ENCODE measurements at places on chromosomes 2 and 18.

- H3K4me1 ChIP-seq, result no peaks in the 10 kb centered on the region
- no peak overlapping the region for H3K27ac ChIP-seq
- H3K4me3 ChIP-seq, result no peak overlapping the region
- H3K36me3 ChIP-seq, result no peaks in the 10 kb centered on the region
- H3K27me3 ChIP-seq, result no peaks in the 10 kb centered on the region
- no peak for DNase-seq
Observed at GRCh38 chr18:44579745-44580144, 100.9 kb upstream of the SETBP1 start.

- no peak overlapping the region for H3K27ac ChIP-seq
- no peaks in the 10 kb centered on the region for H3K36me3 ChIP-seq
- H3K4me1 ChIP-seq, result no peaks in the 10 kb centered on the region
- H3K27me3 ChIP-seq, result no peaks in the 10 kb centered on the region
- H3K4me3 ChIP-seq, result no peak overlapping the region
Observed at GRCh38 chr18:49376046-49376445, 84.4 kb downstream of the DYM start.

GRCh38 chr2:205633994-205634393 lies 48.3 kb upstream of the NRP2 start:
- H3K27ac ChIP-seq, result no peak overlapping the region
- H3K36me3 ChIP-seq, result no peaks in the 10 kb centered on the region
- H3K27me3 ChIP-seq, result no peaks in the 10 kb centered on the region

GRCh38 chr2:25724756-25725155 lies 51.4 kb upstream of the DTNB start:
- H3K36me3 ChIP-seq, result no peaks in the 10 kb centered on the region
- no peak overlapping the region for H3K4me3 ChIP-seq
- no peaks in the 10 kb centered on the region for H3K27me3 ChIP-seq
- peaks cover 7% of the 10 kb centered on the region for H3K4me1 ChIP-seq
- no peak overlapping the region for H3K27ac ChIP-seq
- no peak for DNase-seq

DNA sequence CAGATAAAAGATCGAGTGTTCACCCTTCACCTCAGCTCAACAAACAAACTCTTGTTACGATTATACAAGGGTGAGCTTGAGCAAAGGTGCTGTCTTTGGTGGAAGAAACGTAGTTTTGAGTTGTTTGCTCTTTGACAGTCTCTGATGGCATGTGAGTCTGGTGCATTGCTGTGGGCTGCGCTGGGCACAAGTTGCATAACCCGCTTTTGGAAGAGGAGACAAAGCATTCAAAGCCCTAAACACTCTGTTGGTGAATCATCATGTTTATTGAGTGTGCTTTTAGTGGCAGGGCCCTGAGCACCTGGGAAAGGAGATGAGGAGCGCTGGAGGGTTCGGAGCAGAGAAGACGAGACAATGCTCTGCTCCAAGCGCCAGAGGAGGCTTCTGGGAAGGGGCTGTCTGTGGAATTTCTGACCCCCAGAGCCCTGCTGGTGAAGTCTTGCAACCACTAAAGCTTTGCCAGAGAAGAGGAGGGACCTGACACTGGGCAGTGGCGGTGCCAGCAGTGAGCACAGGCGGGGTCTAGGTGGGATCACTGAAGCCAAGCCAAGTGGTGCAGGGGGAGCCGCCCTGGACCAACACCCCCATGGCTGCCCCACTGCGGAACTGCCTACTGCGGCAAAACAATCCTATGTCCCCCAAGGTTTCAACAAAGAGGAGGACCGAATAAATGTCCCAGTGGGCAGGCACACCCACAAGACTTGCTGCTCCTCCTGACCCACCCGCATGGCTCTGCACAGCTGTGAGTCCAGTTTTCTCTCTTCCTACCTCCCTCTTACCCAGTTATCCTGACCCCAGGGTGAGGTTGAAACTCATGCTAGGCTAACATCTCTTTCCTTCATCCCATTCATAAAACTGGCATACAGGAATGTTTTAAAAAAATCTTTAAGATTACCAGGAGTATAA lies 64.0 kb downstream of the TNFRSF11A start:
- no peaks in the 10 kb centered on the region for H3K27me3 ChIP-seq
- H3K4me1 ChIP-seq, result peaks cover 8% of the 10 kb centered on the region
- no peak for DNase-seq
- no peaks in the 10 kb centered on the region for H3K36me3 ChIP-seq
- H3K4me3 ChIP-seq, result no peak overlapping the region

DNA sequence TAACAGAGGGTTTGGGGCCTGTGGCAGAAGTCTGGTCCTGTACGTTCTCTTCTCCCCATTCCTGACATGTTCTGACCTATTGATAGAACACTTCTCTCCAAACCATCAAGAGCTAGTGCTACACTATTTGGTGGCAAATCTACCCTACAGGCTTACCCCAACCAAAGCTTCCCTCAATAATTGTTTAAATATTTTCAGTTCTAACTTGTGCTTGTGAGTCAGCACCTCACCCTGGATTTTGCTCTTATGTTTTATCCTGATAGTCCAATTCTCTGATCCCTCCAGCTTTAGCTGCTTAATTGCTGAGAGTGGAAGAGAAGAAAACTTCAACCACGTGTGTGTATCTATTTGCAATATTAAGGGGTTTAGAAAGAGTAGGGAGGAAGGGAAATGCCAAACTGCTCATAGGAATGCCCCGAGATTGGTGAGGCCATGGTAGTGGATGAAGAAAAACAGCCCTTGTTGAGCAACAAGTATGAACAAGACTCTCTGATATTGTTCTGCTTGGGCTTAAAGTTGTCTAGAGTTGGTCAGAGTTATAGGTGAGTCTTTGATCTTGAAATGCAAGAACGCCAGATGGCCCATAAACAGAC lies 67.8 kb upstream of the PARD3B start:
- H3K36me3 ChIP-seq, result no peaks in the 10 kb centered on the region
- H3K27me3 ChIP-seq, result no peaks in the 10 kb centered on the region
- no peaks in the 10 kb centered on the region for H3K4me1 ChIP-seq
- DNase-seq, result no peak
- no peak overlapping the region for H3K27ac ChIP-seq

DNA sequence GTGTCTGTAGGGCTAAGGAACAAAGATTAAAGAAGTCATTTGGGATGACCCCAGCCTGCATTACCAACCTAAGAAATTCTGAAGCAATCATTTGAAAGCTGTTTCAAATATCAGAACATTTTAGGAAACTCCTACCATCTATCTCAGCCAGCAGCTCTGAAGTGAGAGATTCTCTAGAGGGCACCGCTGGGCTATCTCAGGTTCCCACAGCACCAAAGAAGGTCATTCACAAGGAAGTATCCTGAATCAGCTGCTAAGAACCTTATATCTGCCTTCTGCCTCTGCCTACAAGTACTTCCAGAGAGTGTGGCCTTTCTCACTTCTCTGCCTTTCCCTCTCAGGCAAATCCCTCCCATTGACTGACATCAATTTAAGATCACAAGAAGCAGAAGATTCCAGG lies 13.4 kb upstream of the EVA1A start:
- H3K27ac ChIP-seq, result peak overlapping the region; percentile 35
- DNase-seq, result peak; percentile 26
- H3K4me3 ChIP-seq, result no peak overlapping the region
- H3K27me3 ChIP-seq, result no peaks in the 10 kb centered on the region
- H3K36me3 ChIP-seq, result no peaks in the 10 kb centered on the region
- H3K4me1 ChIP-seq, result peaks cover 70% of the 10 kb centered on the region

GRCh38 chr2:20220806-20221554 lies 4.0 kb downstream of the SDC1 start:
- no peak overlapping the region for H3K4me3 ChIP-seq
- no peaks in the 10 kb centered on the region for H3K27me3 ChIP-seq
- peaks cover 29% of the 10 kb centered on the region for H3K4me1 ChIP-seq
- DNase-seq, result no peak
- H3K27ac ChIP-seq, result no peak overlapping the region

GRCh38 chr2:229412686-229413085 lies 141.6 kb upstream of the PID1 start:
- no peaks in the 10 kb centered on the region for H3K4me1 ChIP-seq
- H3K27ac ChIP-seq, result no peak overlapping the region
- DNase-seq, result no peak
- no peaks in the 10 kb centered on the region for H3K27me3 ChIP-seq
- no peak overlapping the region for H3K4me3 ChIP-seq

- no peaks in the 10 kb centered on the region for H3K27me3 ChIP-seq
- H3K4me1 ChIP-seq, result no peaks in the 10 kb centered on the region
- no peaks in the 10 kb centered on the region for H3K36me3 ChIP-seq
- no peak overlapping the region for H3K27ac ChIP-seq
- no peak overlapping the region for H3K4me3 ChIP-seq
Observed at GRCh38 chr18:69358212-69358895, 42.3 kb upstream of the DOK6 start.

GRCh38 chr2:172403881-172404468 lies 23.4 kb upstream of the ITGA6 start:
- no peaks in the 10 kb centered on the region for H3K36me3 ChIP-seq
- DNase-seq, result no peak
- no peak overlapping the region for H3K27ac ChIP-seq
- H3K4me3 ChIP-seq, result no peak overlapping the region
- peaks cover 8% of the 10 kb centered on the region for H3K4me1 ChIP-seq
- no peaks in the 10 kb centered on the region for H3K27me3 ChIP-seq

DNA sequence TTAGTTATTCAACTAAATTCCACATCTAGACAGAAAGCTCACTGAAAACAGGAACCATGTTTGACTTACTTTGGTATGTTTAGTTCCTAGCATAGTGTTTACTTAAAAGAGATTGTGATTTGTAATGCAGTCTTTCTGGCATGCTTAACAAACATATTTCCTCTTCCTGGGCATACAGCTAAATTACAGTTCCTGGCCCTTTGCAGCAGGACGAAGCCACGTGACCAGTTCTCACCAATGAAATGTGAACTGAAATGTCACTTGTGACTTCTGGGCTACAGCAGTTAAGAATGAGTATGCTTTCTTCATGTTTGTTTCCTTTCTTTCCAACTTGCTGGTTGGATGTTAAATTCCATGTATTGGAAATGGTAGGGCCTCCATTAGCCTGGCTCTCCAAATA lies 330.5 kb downstream of the FIGN start:
- H3K4me1 ChIP-seq, result no peaks in the 10 kb centered on the region
- H3K4me3 ChIP-seq, result no peak overlapping the region
- no peaks in the 10 kb centered on the region for H3K27me3 ChIP-seq
- no peak overlapping the region for H3K27ac ChIP-seq

DNA sequence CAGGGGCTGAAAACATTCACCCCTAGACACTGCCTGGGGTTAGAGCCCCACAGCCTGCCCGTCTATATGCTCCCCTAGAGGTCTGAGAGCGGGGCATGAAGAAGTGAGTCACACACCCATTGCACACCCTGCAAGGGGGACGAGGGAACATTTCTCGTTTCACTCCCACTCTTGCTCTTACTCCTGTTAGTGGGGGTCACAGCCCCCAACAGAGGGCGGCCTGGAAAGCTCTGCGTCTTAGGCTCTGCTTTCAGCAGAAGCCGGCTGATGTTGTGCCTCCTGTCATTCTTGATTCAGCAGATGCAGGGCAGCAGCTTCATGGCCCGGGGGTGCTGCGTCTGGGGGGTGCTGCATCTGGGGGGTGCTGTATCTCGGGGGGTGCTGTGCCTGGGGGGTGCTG lies 141.3 kb downstream of the ASB1 start:
- no peak overlapping the region for H3K4me3 ChIP-seq
- H3K4me1 ChIP-seq, result no peaks in the 10 kb centered on the region
- H3K27ac ChIP-seq, result no peak overlapping the region
- H3K27me3 ChIP-seq, result no peaks in the 10 kb centered on the region

DNA sequence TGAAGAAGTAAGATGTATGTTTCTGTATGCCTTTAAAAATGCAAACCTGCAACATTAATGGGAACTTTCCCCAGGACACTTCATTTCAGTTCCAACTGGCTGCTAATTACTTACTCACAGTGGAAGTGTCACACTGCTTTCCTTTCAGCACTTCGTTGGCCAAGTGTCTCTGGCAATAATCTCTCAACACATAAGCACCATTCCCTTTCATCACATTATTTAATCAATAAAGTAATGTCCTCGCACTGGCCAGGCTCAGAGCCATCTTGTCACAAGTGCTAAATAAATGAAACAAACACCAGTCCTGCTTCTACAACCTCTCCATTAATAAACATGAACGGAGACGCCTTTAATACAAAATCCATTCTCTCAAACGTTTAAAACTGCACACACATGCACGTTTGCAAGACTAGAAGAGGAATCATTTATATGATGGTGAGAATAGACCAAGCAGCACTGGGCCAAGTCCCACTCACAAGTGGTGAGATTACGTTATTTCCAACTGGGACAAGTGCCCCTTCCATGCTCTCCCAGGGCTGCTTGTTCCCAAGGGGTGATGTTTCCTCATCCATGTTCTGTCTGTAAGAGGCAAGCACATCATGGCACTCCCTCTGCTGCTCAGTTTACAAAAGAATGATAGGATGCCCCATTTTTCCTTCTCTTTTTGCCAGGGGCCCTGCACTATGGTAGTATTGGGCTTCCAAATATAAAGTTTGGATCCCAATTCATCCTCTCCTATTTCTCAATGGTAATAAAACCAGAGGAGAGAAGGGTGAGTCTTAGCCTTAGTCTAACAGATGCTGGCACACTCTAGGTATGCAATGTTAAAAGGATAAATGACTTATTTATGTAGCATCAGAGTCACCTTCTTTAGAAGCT lies 56.8 kb upstream of the ETAA1 start:
- no peak for DNase-seq
- H3K27ac ChIP-seq, result no peak overlapping the region
- H3K4me1 ChIP-seq, result no peaks in the 10 kb centered on the region
- no peak overlapping the region for H3K4me3 ChIP-seq

DNA sequence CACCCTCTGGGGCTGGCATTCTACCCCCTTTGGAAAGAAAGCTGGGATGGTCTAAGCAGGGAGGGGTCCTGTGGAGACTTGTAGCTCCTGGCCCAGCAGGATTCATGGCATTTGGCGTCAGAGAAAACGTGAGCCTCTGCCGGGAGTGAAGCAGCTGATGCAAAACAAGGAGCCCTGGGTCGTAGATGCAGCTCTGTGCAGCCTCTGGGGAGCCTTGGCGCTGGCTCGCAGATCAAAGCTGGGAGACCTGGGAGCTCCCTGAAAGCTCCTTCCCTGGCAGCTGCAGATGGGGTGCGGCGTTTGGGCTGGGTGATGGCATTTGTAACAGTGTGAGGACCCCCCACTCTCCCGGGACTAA lies 148.3 kb downstream of the KLHL29 start:
- H3K27ac ChIP-seq, result no peak overlapping the region
- H3K4me1 ChIP-seq, result no peaks in the 10 kb centered on the region
- no peaks in the 10 kb centered on the region for H3K36me3 ChIP-seq
- H3K4me3 ChIP-seq, result no peak overlapping the region

DNA sequence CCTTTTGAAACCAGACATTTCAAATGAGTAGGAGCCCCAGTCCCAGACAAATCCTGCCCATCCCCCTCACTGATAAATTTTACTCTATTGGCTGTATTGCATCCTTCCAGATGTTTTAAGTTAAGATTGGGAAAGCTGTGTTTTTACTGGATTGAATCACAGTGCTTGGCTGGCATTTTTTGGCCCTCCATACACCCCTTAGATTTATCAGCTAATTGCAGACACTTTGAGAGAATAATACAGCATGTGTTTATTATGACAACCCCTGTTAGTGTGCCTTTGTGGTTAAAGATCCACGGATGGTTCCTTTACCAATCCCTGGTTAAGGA lies 74.9 kb downstream of the ANTXR1 start:
- no peaks in the 10 kb centered on the region for H3K27me3 ChIP-seq
- no peak overlapping the region for H3K27ac ChIP-seq
- no peak for DNase-seq
- no peak overlapping the region for H3K4me3 ChIP-seq
- no peaks in the 10 kb centered on the region for H3K36me3 ChIP-seq
- peaks cover 8% of the 10 kb centered on the region for H3K4me1 ChIP-seq

GRCh38 chr2:158042245-158042644 lies 59.4 kb upstream of the UPP2 start:
- no peaks in the 10 kb centered on the region for H3K4me1 ChIP-seq
- H3K27me3 ChIP-seq, result no peaks in the 10 kb centered on the region
- DNase-seq, result no peak
- no peak overlapping the region for H3K27ac ChIP-seq
- H3K36me3 ChIP-seq, result no peaks in the 10 kb centered on the region
